Kidney (tissue), 22 donors: ENCODE measurements at places on chromosomes 5 and 9. TPM values are rescaled to one million over a fixed set of nuclear protein-coding genes. Genes with fewer than 3 reads are reported as not detected.

GRCh38 chr5:171315386-171315891 is 6.4 kb downstream of the TLX3 start:
- peaks cover 68% of the 10 kb centered on the region for H3K27me3 ChIP-seq
- no peak for DNase-seq
- H3K36me3 ChIP-seq: no peaks in the 10 kb centered on the region
- no peak overlapping the region for H3K27ac ChIP-seq
- H3K4me1 ChIP-seq: no peaks in the 10 kb centered on the region
- H3K4me3 ChIP-seq: no peak overlapping the region

DNA sequence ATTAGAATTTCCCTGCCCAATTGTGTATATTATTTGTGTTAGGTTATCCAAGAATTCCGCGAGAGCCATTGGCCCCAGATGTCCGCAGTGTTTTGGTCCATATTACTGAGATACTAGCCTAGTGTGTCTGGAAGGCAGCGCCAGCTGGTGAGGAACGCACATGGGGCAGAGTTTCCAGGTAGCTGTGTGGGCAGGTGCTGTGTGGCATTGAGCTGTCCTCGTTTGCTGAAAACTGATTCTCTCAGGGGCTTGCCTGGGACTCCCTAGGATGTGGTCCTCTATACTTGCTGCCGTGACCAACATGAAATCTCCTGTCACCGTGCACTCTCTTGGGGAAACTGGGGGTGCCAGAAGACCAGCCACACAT is 288.7 kb downstream of the FANCC start:
- no peaks in the 10 kb centered on the region for H3K27me3 ChIP-seq
- H3K36me3 ChIP-seq: peaks cover 6% of the 10 kb centered on the region
- H3K27ac ChIP-seq: peak overlapping the region; percentile 23

- peaks cover 26% of the 10 kb centered on the region for H3K4me1 ChIP-seq
- DNase-seq: peak; percentile 82
- H3K36me3 ChIP-seq: peaks cover 6% of the 10 kb centered on the region
These were observed at the start of gene AQP3 for GRCh38 chr9:33446946-33447798. Gene AQP3, minus strand, starts transcription at chr9:33447593. Its CDS starts 63 bp downstream, at chr9:33447530.

Gene ITK
- 14.0 TPM for total RNA-seq
